H9 (cell line): ENCODE measurements at places on chromosomes 7 and 10.

GRCh38 chr10:50788951-50789945 lies 49.5 kb downstream of the ASAH2B start:
- DNase-seq: no peak

- DNase-seq: no peak
Measured at GRCh38 chr7:35495377-35495776, 199.6 kb downstream of the HERPUD2 start.

DNA sequence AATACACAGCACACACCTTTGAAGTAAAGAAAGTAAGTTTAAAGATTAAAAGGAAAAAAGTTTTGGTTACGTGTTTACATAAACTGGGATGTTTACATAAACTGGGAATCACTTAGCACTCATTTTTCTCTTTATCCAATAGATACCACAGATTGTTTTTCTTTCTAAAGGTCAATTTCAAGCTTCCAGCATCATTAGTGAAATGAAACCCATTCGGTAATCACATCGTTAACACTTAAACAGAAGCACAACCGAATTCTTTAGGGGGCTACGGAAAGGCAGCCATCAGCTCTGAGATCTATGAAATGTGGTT lies 1.1 kb downstream of the ODAD2 start:
- DNase-seq: no peak

GRCh38 chr7:87075671-87076404 lies 16.4 kb upstream of the ELAPOR2 start:
- DNase-seq: no peak

DNA sequence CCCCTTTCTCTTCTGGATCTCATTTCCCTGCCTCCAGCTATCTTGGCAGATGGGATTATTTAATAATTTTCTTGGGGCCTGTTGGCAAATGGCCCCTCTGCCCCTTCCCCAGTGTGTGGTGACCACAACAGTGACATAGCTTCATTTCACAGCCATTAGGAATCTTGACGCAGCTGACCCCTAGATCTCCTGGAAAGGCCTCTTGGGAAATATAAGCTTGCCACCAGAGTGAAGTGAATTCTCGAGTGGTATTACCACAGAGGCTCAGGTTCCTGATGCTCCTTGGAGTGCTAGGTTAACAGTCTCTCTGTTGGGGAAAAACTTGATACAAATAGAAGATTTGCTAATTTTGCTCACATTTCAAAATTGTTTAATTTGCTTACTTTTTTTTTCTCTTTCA lies 57.8 kb downstream of the AUTS2 start:
- DNase-seq: no peak

- DNase-seq: no peak
Measured at GRCh38 chr10:111705021-111705420, 478.5 kb downstream of the GPAM start.

GRCh38 chr10:35448687-35449662 lies 112.7 kb downstream of the CCNY start:
- no peak for DNase-seq

GRCh38 chr10:100232101-100232500 lies 2.7 kb upstream of the CHUK start:
- no peak for DNase-seq

DNA sequence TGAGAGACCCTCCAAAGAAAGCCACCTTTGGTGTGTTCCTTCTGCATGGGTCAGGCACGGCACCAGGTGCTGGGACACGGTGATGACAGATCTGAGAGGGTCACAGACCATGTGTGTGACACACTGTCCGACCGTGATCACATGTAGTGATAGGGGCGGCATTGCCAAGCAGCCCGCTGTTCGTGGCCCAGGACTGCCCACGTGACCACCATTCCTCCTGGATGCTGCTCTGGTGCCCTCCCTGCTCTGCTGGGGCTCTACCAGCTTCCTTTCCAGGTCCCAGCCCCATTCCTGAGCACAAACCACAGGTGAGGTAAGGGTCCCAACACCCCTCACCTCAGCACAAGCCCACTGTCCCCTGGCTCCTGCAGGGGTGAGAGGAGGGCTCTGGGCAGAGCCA lies 10.1 kb upstream of the SLC18A3 start:
- no peak for DNase-seq

GRCh38 chr7:37732888-37733287 lies 49.3 kb downstream of the GPR141 start:
- no peak for DNase-seq

GRCh38 chr7:76356823-76357222 lies 2.0 kb downstream of the YWHAG start:
- DNase-seq: no peak

DNA sequence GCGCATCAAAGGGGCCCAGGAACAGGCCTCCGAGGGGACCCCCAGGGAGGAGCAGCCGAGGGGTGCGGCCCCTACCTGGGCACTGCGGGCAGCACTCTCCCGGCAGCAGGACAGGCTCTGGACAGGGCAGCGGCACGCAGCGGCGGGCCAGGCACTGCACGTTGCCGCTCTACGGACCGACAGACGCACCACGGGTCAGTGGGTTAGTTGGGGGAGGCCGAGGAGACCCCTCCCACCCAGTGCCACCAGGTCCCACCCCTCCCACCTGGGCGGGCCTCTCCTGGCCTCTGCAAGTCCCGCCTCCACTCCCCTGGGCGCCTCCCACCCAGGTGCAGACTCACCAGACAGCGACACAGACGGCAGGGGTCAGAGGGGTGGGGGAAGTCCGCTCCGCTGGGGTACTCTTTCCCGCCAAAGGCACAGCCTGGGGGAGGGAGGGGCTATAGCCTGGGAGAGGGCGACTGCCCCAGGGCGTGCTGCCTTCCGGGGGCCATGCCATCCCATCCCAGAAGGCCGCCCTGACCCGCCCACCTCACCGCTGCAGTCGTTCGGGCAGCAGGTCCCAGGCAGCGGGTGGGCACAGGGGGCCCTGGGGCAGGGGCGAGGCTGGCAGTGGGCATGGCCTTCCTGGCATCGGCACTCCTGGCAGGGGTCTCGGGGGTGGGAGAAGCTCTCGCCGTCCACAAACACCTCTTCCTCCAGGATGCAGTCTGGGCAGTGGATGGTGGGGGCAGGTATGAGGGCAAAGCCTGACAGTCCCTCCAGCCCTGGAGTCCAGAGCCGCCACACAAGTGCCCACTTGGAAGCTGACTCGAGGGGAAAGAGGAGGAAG lies 19.2 kb downstream of the KCP start:
- peak; percentile 82 for DNase-seq

GRCh38 chr7:36306722-36307121 lies 82.9 kb upstream of the ANLN start:
- no peak for DNase-seq

DNA sequence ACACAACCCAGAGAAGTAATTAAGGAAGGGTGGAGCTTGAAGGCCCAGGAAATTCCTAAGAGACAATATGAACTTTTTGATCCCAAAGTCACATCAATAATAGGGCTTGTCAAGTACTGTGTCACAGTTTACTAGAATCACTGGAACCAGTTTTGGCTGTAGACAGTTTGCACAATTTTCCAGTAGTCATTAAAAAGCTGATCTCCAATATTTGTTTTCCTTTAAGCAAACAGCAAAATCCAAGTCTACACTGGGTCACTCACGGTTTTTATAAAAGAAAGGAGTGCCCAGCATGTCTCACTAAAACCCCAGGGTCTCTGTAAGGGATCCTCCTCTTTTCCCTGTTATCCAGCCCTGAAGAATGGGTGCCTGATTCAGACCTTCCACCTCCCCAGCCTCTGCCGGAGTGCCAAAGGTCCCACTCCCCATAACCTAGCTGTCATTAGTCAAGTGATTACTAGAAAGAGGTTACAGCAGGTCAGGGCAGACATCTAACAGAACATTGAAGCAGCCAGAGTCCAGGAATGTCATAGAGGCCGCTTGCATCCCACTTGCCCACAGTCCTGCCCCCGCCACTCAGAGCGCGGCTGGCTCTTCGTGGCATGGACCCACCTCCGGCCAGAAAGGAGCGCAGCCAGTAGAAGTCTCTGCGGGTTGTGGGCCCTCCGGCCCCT lies 552 bp downstream of the SLC25A16 start:
- DNase-seq: no peak

- no peak for DNase-seq
Measured at GRCh38 chr10:78937800-78938694, 130.7 kb upstream of the ZMIZ1 start.

- no peak for DNase-seq
Measured at GRCh38 chr10:31753681-31754080, 174.9 kb downstream of the ARHGAP12 start.

DNA sequence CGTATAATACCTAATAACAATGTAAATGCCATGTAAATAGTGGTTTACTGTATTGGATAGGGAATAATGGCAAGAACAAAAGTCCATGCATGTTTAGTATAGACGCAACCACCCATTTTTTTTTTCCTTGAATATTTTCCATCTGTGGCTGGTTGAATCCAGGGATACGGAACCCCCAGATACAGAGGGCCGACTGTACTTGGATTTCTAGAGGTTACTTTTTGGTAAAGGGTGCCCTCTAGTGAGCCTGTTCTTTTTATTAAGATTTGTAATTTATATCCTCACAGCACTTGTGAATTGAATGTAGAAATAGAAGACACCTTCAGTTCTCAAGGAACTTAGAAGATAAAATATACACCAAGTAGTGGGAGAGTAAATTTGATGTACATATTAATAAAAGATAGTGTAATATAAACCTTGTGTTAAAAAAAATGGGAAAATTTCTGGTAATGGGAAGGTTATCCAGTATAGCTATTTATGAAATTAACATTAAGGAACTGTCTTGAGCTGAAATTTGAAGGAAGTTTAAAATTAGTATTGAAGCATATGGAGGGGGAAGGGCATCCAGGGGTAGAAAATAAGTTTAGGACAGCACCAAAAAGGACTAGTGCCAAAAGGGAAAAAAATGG lies 32.0 kb downstream of the EXOC6 start:
- DNase-seq: no peak

DNA sequence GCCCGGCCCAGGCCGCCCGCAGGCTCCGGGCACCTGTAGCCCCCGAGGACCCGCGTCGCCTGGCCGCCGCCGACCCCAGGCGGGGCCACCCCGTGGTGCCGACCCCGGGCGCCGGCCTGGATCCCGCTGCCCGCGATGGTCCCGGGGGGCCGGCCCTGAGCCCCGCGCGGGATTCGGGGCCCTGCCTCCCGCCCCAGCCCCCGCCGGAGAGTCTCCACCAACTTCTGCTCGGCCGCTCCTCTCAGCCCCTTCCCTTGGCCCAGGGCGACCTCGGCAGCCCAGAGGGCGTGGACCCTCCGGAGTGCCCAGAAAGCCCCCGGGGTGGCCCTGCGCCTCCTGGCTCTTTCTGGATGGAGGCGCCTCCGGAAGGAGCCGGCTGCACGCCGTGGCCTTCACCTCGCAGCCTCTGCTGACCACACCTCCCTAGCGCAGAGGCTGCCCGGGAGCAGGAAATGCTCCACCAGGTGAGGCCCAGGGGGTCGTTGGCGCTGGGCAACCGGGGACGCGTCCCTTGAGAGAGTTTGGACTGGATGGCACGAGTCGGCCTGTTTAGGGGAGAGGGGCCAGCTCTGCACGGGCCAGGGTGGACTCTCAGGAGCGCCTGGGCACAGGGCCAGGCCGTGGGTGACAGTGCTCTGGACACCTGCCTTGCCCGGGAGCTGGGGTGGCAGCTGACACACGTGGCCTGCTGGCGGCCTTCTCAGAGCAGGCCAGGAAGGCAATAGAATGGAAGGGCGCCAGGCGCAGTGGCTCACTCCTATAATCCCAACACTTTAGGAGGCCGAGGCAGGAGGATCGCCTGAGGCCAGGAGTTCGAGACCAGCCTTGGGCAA lies 529 bp downstream of the ZNF853 start:
- DNase-seq: peak; percentile 77

DNA sequence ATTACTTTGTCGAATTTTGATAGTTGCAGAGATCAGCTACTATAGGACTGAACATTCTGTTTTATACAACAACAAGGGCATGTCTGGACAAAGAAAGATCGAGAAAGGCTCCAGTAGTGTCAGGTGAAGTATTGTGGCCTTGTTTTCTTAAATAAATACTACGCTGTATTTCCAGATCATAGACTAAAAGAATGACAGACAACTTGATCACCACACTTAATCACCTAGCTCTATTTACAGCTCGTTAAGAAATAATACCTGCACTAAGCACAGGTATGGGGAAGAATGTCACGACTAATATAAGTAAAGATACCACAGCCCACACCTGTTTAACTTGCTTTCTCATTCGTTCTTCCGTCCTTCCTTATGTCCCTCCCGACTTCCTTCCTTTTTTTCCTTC lies 269.2 kb downstream of the HGF start:
- DNase-seq: no peak

- DNase-seq: no peak
Measured at GRCh38 chr10:95841661-95842498, 65.9 kb upstream of the CC2D2B start.

DNA sequence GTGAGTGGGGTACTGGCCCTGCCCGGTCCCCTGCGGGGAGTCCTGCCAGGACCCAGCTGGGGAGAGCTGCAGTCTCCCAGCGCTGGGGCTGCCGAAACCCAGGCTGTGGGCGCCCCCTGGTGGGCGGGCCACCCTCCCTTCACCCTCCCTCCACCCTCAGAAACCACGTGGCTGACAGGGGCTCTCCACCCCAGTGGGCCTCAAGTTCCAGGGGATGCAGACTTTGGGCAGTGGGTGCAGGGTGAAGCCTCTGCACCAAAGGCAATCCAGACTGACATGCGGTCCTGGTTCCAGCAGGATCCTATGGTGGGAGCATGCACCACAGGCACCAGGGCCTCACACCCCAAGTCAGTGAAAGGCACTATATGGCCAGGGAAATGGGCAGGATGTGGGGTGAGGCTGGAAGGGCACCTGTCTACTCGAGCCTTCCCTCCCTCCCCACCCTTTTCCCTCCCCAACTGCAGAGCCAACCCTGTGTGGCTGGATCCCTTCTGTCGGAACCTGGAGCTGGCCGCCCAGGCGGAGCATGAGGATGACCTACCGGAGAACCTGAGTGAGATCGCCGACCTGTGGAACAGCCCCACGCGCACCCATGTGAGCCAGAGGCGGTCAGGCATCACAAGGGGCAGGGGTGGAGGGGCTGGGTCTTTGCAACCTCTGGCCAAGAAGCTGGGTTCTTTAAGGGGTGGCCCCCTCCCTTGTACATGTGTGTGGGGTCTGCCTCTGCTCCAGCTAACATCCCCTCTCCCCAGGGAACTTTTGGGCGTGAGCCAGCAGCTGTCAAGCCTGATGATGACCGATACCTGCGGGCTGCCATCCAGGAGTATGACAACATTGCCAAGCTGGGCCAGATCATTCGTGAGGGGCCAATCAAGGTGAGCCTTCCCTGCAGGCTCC lies 38.8 kb downstream of the PSAP start:
- DNase-seq: peak; percentile 74

GRCh38 chr7:147429961-147430360 lies 1160.6 kb upstream of the C7orf33 start:
- no peak for DNase-seq

- DNase-seq: no peak
Measured at GRCh38 chr7:156549636-156550035, 90.9 kb upstream of the RNF32 start.
